ENCODE measurements at places on chromosomes 3 and 15. TPM values are rescaled to one million over a fixed set of nuclear protein-coding genes. Genes with fewer than 3 reads are reported as not detected.

Gene PLSCR2
- total RNA-seq = 0.32 TPM

Gene GOLGA6L7
- not detected for total RNA-seq

Gene ZNF592
- total RNA-seq = 2.0 TPM

Gene GOLGA8M
- total RNA-seq = 0.52 TPM

Gene THAP10
- 1.5 TPM for total RNA-seq

Gene HRG
- total RNA-seq = not detected

Gene TRIM71
- not detected for total RNA-seq

Gene NXPE3
- total RNA-seq = 18.9 TPM
